ENCODE measurements at places on chromosomes 12 and 14. TPM values are rescaled to one million over a fixed set of nuclear protein-coding genes. Genes with fewer than 3 reads are reported as not detected.

KRT73 gene
- not detected for total RNA-seq

ITGA7 gene
- total RNA-seq, result 8.8 TPM

TTC9 gene
- 1.0 TPM for total RNA-seq

OAS2 gene
- total RNA-seq, result 0.79 TPM

RFLNA gene
- total RNA-seq, result 1.3 TPM

PTPRQ gene
- 0.19 TPM for total RNA-seq

SLC5A8 gene
- total RNA-seq, result 0.09 TPM

PLEKHG7 gene
- 0.13 TPM for total RNA-seq

NKX2-1 gene
- not detected for total RNA-seq

CLEC14A gene
- total RNA-seq, result 3.1 TPM

HRK gene
- total RNA-seq, result 0.16 TPM

TCTN2 gene
- total RNA-seq, result 6.3 TPM

SNRNP35 gene
- total RNA-seq, result 8.8 TPM

RAD9B gene
- total RNA-seq, result 0.28 TPM

CIDEB gene
- total RNA-seq, result 10.1 TPM

SERPINA1 gene
- total RNA-seq, result 55.3 TPM

TAS2R9 gene
- not detected for total RNA-seq

EFS gene
- total RNA-seq, result 2.2 TPM

CD69 gene
- total RNA-seq, result 0.19 TPM

SERPINA10 gene
- total RNA-seq, result 0.70 TPM

TM7SF3 gene
- 61.9 TPM for total RNA-seq

ZNF410 gene
- 20.3 TPM for total RNA-seq

CABP1 gene
- total RNA-seq, result 0.46 TPM

STAC3 gene
- 2.1 TPM for total RNA-seq

USP44 gene
- total RNA-seq, result 2.2 TPM

CALCOCO1 gene
- 28.2 TPM for total RNA-seq

DTX3 gene
- 11.2 TPM for total RNA-seq

GPD1 gene
- total RNA-seq, result 0.97 TPM

COX8C gene
- not detected for total RNA-seq

JPH4 gene
- 0.22 TPM for total RNA-seq

GUCY2C gene
- total RNA-seq, result not detected

RPS6KA5 gene
- total RNA-seq, result 3.4 TPM

SLC7A8 gene
- total RNA-seq, result 11.7 TPM

OR4E2 gene
- not detected for total RNA-seq

C12orf50 gene
- 0.09 TPM for total RNA-seq

SAMD15 gene
- total RNA-seq, result 0.93 TPM

CCDC196 gene
- total RNA-seq, result 1.7 TPM

ASPG gene
- total RNA-seq, result not detected

Data from pancreas (tissue), 10 donors.